ENCODE measurements at places on chromosomes 11 and 22.

DNA sequence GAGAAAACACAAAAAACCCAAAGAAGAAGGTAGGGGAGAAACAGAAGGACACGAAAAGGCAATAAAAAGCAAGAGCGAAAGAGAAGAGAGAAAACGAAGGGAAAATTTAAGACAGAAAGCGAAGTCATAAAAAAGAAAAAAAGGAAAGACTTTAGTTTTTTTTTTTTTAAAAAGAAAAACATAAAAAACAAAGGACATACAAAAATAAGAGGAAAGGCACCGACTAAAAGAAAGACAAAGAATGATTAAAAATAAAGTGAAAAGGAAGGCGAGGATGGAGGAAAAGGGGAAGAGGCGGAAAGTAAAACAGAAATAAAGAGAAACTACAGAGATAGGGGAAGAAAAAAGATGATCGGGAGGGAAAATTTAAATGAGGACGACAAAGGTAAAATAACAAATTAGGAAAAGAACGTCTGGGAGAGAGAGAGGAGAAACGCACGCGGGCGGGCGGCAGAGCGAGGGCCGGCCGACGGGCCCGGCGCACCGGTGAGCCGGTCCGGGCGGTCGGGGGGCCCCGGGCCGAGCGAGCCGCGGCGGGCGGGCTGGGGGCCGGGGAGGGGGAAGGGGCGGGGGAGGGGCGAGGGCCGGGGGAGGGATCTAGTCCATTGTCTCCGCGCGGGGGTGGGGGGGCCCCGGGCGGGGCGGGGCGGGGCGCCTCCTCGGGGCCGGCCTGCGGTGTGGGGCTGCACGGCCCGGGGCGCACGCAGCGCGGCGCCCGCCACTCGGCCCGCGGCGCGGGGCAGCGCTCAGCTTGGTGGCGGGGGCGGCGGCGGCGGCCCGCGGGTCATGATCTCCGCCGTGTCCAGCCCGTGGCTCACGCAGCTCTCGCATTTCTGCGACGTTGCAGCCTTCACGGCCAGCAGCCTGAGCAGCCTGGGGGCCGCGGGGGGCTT lies at the start of gene TBX1:
Gene TBX1, plus strand, starts transcription at position 721 of the 893 bp plus-strand sequence. Its CDS starts 66 bp downstream, at position 787.
- no peak for DNase-seq

DNA sequence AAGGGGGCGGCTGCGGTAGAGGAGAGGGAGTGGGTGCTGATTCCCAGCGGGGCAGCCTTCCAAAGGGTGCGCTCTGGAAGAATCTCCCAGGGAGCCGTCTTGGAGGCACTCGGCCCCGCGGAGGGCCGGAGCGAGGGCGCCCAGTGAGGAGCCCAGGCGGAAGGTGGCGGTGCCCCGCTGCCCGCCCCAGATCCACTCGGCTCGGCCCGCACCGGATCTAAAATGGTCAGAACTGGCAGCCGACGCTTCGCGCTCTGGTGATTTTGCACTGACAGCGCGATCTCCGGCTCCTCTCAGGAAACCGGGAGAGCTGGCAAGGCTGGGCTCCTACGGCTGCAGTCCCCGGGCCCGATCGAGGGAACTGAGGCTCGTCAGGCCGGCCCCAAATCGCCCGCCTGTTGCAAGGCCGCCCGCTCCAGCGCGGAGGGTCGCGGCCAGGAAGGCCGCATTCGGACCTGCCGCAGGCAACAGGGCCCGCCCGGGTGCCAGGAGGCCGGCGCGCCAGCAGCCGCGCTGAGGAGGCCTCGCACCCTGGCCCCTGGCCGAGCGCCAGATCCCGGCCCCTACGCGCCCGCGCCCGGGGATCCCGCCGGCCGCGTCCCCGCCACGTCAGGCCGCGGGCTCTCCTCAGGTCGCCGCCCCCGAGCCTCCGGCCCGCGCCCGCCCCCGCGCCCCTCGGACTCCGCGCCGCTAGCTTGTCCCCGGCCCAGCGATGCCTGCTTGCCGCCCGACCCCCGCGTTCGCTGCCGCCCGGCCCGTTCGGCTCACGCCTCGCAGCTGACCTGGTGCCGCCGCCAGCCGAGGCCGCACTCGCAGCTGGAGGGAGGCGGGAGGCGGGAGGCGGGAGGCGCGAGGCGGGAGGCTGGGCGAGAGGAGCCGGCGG lies at the start of gene KLHL22:
Gene KLHL22, minus strand, starts transcription at position 818 of the 883 bp plus-strand sequence. CDS start 6,584 bp downstream, outside the sequence.
- DNase-seq, result peak; percentile 26

DNA sequence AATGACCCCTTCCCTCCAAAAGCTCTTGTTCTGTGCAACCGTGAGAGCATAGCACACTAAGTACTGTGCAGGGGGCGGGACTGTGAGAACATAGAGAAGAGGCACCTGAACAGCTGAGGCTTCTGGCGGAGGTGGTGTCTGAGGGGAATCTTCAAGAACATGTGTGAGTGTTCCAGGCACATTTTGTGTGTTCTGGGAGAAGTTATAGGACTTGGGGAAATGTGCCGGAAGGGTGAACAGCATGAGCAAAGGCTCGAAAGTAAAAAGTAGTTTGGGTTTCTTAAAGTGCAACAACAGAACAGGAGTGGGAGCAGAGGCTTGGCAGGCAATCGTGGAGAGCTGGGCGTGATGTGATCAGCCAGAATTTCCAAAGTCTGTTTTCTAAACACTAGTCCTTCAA lies 12.4 kb upstream of the SYN3 start:
- no peak for DNase-seq

DNA sequence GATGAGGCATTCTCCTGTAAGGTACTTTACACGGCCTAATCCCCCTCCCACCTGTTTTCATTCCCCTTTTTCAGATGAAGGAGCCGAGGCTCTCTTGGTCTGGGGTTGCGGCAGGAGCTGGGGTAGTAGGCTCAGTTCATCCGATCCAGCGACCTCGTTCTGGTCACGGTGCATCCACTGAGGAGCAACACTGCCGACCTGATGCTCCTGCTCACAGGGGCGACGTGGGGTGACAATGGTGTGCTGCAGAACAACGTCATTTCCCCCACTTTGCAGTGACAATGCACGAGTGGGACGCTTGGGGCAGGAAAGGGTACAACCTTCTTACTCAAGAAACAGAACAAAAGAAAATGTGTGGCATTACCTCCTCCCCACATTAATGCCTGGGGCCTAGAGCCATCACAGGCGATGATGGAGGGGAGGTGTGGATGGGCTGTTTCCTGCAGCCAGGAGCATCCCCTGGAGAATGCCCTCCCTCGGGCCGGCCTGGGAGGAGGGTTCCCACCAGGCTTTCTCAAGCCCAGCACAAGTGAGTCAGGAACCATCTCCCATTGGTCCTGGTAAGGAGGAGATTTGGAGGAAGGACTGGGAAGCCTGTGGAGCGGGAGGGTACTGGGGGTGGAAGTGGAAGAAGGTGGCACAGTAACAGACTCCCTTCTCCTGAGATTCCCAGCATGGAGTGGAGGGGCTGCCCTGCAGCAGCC lies 125.6 kb downstream of the SPATA19 start:
- no peak for DNase-seq

DNA sequence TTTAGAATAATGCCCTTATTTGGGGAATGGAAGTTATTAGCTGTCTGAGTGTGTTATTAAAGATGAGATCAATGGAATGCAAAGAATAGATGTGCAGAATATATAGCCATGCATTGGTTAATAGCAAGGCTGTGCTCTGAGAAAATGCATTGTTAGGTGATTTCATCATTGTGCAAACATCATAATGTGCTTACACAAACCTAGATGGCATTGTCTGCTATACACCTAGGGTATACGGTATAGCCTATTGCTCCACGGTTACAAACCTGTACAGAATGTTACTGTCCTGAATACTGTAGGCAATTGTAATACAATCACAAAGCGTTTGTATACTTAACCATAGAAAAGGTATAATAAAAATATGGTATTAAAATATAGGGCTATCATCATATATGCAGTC lies 25.5 kb downstream of the SLC5A12 start:
- no peak for DNase-seq

GRCh38 chr22:29394931-29395581 lies 6.7 kb upstream of the AP1B1 start:
- DNase-seq, result peak; percentile 72

DNA sequence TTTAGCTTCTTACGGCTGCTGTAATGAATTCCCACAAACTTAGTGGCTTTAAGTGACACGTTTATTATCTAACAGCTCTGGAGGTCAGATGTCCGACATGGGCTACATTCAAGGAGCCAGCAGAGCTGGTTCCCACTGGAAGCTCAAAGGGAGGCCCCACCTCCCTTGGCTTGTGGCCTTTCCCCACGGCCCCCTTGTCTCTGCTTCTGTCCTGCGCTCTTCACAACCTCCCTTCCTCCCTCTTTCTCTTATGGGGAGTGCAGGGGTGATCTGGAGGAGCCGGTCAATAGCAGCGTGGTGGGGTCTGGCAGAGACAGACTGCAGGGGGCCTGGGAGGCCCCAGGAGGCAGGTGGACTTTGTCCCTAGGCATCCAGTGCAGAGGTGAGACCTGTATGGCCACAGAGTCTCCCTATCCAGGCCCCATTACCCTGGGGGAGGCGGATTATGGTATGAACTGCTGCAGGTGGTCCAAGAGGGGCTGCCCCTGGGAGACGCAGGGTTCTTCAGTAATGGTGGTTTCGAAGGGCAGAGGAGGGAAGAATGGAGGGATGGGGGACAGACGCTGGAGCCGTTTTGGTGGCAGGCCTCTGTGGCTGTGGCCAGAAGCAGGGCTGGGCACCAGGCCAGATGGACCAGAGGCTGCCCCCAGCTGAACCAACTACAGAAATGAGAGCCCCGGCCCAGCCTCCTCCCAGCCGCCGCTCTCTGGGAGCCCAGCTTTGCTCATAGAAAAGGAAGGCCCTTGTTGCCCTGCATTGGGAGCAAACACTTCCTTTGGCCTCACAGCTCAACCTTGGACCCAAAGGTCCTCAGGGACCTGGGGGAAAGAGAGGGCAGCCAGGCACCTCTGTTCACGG lies 30.7 kb upstream of the KCNQ1OT1 start:
- no peak for DNase-seq

DNA sequence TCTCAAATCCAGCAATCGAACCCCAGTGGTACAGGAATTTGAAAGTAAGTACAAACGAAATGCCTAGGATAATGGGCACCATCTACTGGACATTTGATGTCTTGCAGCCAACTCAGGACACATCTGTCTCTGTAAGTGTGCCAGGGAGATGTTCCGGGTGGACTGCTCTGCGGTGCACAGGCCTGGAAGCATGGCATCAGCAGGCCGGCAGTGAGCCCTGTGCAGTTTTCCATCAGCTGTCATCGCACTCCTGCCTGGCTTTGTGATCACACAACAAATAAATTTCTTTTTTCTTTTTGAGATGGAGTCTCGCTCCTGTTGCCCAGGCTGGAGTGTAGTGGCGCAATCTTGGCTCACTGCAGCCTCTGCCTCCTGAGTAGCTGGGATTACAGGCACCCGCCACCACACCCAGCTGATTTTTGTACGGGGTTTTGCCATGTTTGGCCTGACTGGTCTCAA lies 71.0 kb downstream of the JAM3 start:
- peak; percentile 83 for DNase-seq

Measured in IMR-90 (cell line).